Diencephalon (tissue), 1 donor: ENCODE measurements at places on chromosomes 1 and 21. TPM values are rescaled to one million over a fixed set of nuclear protein-coding genes. Genes with fewer than 3 reads are reported as not detected.

The AADACL4 gene
- not detected for total RNA-seq

The LRRC3 gene
- 5.8 TPM for total RNA-seq

The MAP3K21 gene
- 8.1 TPM for total RNA-seq

The VAV3 gene
- 11.5 TPM for total RNA-seq

The SPATA17 gene
- 13.4 TPM for total RNA-seq

The EXTL1 gene
- total RNA-seq, result 2.5 TPM

The SLC6A9 gene
- 18.0 TPM for total RNA-seq

The TUT4 gene
- 93.2 TPM for total RNA-seq

The PADI4 gene
- total RNA-seq, result 0.23 TPM

The PIK3CD gene
- 13.6 TPM for total RNA-seq

The PCAT6 gene
- not detected for total RNA-seq

The DMBX1 gene
- total RNA-seq, result 1.8 TPM

The BCL2L15 gene
- total RNA-seq, result 0.69 TPM

The SERPINC1 gene
- total RNA-seq, result not detected

The ATAD3C gene
- not detected for total RNA-seq

The SUSD4 gene
- 50.1 TPM for total RNA-seq

The LRRC38 gene
- total RNA-seq, result 0.46 TPM

The LRRC8B gene
- total RNA-seq, result 23.3 TPM

The LIN28A gene
- total RNA-seq, result not detected

The KRTAP19-1 gene
- not detected for total RNA-seq

The MPL gene
- 0.23 TPM for total RNA-seq

The TMEM240 gene
- 14.5 TPM for total RNA-seq

The PDZK1IP1 gene
- not detected for total RNA-seq

The PADI2 gene
- total RNA-seq, result 3.5 TPM

The CCDC27 gene
- total RNA-seq, result not detected

The FAM177B gene
- 0.23 TPM for total RNA-seq
